ENCODE measurements at places on chromosomes 1 and 21. TPM values are rescaled to one million over a fixed set of nuclear protein-coding genes. Genes with fewer than 3 reads are reported as not detected.

GRCh38 chr1:217457016-217457415 lies 173.9 kb downstream of the GPATCH2 start:
- no peak for DNase-seq

GJA4 gene
- 0.17 TPM for total RNA-seq

GRCh38 chr1:33036051-33036525 lies 595 bp downstream of the AK2 start:
- no peak for DNase-seq

TNFRSF18 gene
- total RNA-seq: 245 TPM

- no peak for DNase-seq
These were observed 1050.5 kb downstream of the TTLL7 start for GRCh38 chr1:82948386-82948785.
